Fibroblast of skin of back (primary cell): ENCODE measurements at places on chromosomes 13 and 19.

DNA sequence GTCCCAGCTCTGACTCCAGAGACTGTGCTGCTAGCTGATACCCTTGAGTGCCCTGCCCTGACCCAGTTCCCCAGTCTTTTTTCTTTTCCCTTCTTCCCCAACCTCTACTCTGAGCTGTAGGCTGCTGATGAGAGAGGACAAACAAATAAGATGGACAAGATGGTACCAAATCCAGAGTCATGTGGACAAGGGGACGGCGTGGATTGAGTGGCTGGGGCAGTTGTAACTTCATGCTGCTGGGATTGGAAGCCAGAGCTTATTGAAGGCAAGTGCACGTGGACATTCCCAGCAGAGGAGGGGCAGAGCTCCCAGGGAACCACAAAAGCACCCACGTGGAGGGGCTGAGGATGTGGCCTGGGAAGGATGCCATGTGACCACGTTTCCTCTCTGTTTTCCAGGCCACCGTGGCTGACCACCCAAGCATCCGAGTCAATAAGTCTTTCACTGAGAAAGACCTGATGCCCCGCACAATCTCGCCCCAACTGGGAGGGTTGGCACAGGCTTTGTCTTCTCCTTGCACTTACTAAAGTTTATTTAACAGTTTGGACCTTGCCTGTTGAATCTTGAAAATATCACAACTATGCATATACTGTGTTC, 323.3 kb upstream of the ZNF507 start:
- no peak for DNase-seq

DNA sequence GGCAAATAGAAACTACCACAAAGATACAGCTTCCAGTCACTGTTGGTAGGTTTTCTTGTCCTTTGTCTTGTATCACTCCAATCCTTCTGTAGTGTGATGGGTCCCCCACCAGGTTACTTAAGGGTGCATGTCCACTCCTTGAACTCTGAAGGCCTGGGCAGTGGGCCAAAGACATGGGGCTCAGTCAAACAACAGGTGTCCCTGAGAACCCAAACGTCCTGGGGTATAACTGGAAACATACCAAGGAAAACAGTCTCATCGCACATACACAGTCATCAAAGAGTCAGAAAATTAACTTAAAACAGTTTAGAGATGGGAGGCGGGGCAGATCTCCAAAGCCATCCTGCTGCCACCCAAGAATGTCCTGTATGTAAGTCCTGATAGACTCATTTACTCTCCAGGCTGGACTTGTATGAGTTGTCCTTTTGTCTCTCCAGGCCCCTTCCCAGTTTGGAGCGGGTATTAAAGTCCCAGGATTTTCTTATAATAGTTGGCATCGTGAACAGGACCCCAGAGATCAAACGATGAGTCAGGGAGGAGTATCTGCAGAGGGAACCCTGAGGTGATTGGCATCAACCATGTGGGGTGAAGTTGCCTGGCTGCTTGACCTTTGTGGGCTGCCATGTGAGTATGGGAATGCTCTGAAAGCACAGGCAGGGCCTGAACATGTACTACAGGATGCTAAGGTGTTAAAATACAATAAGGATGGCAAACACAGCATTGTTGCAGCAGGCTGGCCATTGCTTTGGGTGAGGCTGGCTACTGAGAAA, 613.2 kb upstream of the KLF12 start:
- DNase-seq, result no peak

- DNase-seq, result no peak
These were observed 432.2 kb upstream of the ZNF507 start for GRCh38 chr19:31913103-31913661.

DNA sequence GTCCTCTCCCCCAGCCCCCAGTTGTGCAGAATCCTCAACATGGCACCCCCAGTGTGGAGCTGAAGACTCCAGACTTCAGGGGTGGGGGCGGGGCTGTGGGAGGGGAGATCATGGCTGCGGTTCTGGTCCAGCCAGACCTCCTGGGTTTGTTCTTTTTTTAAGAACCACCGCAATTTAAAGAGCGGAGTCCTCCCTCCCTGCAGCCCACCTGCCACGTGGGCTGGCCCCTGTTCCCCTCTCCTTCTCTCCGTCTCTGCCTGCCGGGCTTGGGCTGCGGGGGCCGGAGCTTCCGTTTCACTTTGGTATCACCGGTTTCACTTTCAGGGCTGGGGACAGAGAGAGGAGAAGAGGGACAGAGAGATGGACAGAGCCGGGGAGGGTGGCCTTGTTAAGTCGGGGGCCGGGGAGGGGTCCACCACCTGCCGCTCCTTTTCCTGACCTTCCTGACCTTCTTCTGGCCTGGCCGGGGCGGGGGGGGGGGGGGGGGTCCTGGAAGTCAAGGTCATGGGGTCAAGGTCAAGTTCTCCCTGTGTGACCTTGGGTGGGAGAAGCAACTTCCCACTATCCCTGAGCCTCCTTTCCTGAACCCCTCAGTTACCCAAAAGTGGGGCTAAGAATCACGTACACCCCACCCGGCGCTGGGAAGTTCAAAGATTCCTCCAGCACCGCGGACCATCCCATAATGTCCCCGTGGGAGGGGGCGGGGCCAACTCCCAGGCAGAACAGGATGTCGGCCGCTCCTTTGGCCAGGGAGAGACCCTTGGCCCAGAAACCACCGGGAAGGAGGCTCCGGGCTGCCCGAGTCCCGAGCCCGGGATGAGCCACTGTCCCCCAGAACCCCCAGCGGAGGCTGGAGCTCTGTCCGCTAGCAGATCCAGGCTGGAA, 11.3 kb upstream of the ZBTB7A start:
- DNase-seq, result peak; percentile 36

- no peak for DNase-seq
These were observed 54.0 kb upstream of the ATP12A start for GRCh38 chr13:24625870-24626849.

- DNase-seq, result no peak
These were observed 5.3 kb downstream of the DYRK1B start for GRCh38 chr19:39828654-39829032.

DNA sequence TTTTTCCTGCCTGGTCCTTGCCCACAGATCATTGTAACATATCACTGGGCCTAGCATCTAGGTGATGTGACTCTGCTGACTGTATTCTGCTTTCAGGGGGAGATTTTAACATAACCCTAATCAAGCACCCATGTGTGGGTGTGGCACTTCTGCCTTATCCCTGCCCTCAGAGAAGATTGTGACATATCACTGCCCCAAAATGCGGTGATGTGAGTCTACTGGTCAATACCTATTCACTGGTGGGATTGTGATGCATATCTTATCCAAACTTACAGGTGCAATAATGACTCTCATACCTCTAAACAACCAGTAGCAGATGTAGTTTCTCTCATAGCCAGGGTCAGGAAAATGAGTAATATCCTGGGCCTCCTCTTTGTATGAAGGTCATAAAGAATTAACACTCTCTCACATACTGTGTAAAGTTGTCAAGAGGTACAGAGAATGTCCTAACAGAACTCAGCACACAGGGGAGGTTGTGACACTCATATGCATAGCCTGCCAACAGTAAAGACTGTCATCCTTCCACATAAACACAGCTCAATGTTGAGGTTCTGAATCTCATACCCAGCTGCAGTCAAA, 12.1 kb upstream of the ZNF681 start:
- DNase-seq, result no peak

- no peak for DNase-seq
These were observed 50.9 kb upstream of the TMTC4 start for GRCh38 chr13:100725472-100725871.

DNA sequence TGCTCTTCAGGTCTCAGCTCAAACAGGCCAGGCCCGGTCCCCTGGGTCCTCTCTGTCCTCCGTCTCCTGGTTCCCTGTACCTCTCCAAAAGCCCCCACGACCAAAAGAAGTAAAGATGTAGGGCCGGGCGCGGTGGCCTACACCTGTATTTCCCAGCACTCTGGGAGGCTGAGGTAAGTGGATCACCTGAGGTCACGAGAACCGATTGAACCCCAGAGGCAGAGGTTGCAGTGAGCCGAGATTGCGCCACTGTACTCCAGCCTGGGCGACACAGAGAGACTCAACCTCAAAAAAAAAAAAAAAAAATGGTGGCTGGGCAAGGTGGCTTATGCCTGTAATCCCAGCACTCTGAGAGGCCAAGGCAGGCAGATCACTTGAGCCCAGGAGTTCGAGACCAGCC, 22.0 kb upstream of the BCL3 start:
- no peak for DNase-seq

GRCh38 chr19:8204961-8205360, 4.2 kb upstream of the CERS4 start:
- DNase-seq, result no peak

- no peak for DNase-seq
These were observed 1525.4 kb downstream of the SLITRK1 start for GRCh38 chr13:82356667-82357410.

DNA sequence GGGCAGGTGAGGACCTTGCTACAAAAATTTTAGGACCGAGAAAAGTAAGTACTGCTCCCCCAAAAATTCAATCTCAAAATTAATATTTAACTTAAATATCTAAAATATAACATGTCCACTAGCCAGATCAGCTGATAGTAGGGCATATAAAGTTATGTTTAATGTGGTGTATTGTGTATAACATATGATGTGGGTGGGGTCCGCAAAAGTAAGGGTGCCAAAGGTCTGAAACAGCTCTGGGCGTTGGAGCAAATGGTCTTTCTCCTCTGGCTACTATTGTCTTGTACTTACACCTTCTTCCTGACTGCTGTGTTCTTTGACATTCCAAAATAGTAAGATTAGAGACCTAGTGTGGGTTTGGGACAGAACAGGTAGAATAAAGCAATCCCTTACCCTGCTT, 41.2 kb downstream of the HTR2A start:
- DNase-seq, result no peak

GRCh38 chr13:40665126-40666044, 1.1 kb downstream of the FOXO1 start:
- DNase-seq, result peak; percentile 30

GRCh38 chr19:12260861-12261260, 33.8 kb downstream of the ZNF44 start:
- DNase-seq, result no peak

GRCh38 chr13:76397413-76397812, 488.8 kb downstream of the KCTD12 start:
- DNase-seq, result no peak

DNA sequence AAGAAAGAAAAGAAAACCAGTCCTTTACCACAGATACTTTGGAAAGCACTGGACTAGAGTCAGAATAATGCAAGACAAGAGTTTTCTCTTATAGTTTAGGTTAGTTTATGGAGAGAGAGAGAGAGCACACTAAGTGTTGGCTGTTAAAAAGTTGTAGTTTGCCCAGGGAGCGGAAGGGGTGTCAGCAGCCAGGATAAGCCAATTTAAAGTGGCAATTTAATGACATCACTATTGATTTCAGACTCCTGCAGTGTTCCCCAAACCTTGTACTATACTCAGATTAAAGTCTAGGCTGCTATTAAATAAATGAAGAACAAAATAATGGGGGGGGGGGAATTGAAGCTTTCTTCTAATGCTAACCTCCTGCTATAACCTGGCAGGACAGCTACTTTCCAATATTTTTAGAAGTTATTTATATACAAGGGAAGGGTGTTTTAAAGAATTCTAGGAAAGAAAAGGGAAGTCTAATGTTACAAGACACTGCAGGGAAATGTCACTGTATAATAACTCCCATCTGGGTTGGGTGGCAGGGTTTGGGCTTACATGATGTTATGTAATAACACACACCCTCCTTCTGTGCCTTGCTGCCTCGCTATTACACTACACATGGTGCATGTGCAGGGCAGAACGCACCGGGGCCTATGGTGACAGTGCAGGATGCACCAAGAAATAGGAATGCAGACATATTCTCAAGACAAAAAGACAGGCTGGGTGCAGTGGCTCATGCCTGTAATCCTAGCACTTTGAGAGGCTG, 19.9 kb downstream of the TPT1 start:
- no peak for DNase-seq

DNA sequence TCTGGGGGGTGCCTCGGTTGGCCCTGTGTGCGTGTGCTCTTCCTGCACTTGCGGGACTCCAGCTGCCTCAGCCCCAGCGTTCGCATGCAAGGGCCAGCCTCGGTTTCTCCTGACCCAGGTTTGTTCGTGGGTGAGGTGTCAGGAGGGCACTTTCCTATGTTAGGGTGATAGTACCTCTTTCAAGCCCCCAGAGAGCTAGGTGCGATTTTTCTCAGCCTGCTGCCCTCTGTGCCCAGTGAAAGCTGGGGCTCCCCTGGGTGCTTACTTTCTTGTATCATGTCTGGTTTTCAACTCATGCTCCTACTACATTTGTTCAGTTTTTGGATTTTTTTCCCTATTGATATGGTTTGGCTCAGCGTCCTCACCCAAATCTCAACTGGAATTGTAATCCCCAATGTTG, 289.2 kb downstream of the TEX29 start:
- no peak for DNase-seq

GRCh38 chr13:37293295-37293694, 187.8 kb upstream of the CSNK1A1L start:
- DNase-seq, result no peak

DNA sequence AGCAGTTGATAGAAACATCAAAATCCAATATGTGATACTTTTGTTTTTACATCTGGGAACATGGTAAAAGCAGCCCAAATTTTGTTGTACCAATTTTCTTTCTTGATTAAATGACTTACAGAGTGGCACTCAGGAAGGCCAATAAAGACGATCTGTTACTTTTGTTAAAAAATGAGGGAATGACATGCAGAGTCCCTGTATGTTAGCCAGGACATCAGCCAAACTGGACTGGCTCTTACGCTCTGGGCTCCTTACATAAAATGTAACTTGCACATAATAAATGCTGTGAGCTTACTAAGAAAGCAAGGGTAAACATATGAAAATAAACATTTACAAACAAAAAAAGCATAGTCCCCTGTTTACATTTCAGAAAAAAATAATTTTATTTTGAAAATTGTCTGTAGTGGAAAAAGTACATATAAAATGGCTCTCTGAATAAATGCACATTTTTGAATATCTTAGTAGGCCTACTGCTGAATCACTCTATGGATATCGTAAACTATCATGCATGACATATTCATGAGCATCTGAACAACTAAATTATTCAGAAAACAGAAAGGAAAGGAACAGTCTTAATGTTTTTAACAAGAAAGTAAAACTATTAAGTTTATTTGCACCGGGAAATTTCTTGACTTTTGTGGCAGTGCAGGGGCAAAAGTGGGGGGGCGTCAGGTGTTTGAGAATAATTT, 534.5 kb downstream of the KCTD12 start:
- DNase-seq, result no peak

- DNase-seq, result peak; percentile 99
These were observed 13.6 kb downstream of the CCDC97 start for GRCh38 chr19:41323430-41324125.

- no peak for DNase-seq
These were observed 329.2 kb downstream of the LIG4 start for GRCh38 chr13:107886118-107886517.
